ENCODE measurements at places on chromosomes 11 and 22. TPM values are rescaled to one million over a fixed set of nuclear protein-coding genes. Genes with fewer than 3 reads are reported as not detected.

PSMA1 gene
- total RNA-seq = 566 TPM

- DNase-seq = no peak
Observed at GRCh38 chr11:116932181-116932580, 94.8 kb upstream of the APOA1 start.

- DNase-seq = no peak
Observed at GRCh38 chr22:20615021-20615420, 107.6 kb downstream of the MED15 start.

DNA sequence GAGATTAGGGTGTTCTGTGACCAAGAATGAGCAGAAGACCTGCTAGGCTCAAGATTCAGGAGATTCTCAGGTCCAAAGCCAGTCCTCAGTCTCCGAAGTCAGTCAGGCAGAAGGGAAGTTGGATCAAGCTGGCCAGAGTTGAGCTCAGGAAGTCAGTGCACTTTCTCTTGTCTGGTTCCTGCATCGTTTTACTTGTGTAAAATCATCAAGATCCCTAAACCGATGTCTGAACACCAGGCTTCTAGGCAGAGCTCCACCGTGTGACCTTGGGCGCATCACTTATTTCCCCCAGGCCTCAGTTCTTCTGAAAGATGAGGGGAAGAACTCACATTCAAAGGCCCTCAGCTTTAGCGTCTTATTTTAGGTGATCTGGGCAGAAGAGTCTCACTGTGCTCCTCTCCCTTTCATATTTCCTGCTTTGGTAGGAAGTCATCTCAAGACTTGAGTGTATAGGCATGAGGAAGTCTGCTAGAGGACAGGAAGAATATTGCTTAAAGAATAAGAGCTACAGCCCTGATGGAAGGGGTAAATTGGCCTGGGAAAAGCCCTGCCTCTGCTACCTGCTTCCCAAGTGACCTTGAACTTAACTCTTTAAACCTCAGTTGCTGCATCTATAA, 20.2 kb downstream of the NF2 start:
- DNase-seq = no peak

DNA sequence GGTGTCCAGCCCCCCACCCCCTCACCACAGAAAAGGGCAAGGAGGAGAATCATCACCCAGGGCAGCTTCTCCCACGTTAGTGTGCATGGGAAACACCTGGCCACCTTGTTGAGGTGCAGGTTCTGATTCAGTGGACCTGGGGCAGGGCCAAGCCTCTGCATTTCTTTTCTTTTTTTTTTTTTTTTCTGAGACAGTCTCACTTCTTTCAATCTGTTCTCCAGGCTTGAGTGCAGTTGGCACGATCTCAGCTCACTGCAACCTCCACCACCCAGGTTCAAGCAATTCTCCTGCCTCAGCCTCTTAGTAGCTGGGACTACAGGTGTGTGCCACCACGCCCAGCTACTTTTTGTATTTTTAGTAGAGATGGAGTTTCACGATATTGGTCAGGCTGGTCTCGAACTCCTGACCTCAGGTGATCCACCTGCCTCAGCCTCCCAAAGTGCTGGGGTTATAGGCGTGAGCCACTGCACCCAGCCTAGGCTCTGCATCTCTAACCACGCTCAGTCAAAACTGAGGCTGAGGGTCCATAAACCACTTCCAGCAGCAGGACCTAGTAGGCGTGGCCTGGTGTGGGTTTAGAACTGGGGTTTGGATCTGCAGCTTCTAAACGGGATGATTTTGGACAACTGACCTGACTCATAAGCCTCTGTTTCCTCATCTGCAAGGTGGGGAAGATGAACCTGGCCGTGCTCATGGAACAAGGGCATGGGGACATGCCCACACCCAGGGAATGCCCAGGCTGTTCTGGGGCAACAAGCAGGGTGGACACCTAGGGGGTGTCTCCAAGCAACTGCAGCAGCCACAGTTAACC, 734 bp downstream of the ZP1 start:
- no peak for DNase-seq

HEPHL1 gene
- total RNA-seq = not detected

OR51B4 gene
- 6.9 TPM for total RNA-seq
